ENCODE measurements at places on chromosomes 6 and 20. TPM values are rescaled to one million over a fixed set of nuclear protein-coding genes. Genes with fewer than 3 reads are reported as not detected.

Gene BFSP1
- 3.6 TPM for total RNA-seq

Gene IL17A
- not detected for total RNA-seq

Gene PXT1
- not detected for total RNA-seq

Gene MEI4
- total RNA-seq, result not detected

Gene PFDN6
- 29.2 TPM for total RNA-seq

Gene CD93
- total RNA-seq, result 0.69 TPM

Gene RIN2
- total RNA-seq, result 48.9 TPM

Gene ZSCAN16
- total RNA-seq, result 1.4 TPM

Gene LINC00237
- not detected for total RNA-seq

Gene CLPSL1
- not detected for total RNA-seq

Gene ZSCAN23
- total RNA-seq, result 7.4 TPM

Gene ZNF337
- 17.8 TPM for total RNA-seq

Gene CST4
- total RNA-seq, result not detected

Gene ZKSCAN4
- 3.8 TPM for total RNA-seq

Gene DEFB132
- not detected for total RNA-seq

Gene CTAGE9
- not detected for total RNA-seq

Gene LY6G5B
- 2.9 TPM for total RNA-seq

Gene FKBP1C
- total RNA-seq, result 0.46 TPM

Gene PTK6
- 0.18 TPM for total RNA-seq

Gene PHIP
- 16.3 TPM for total RNA-seq

Gene PTGIS
- 5.6 TPM for total RNA-seq

Gene GGT7
- total RNA-seq, result 29.0 TPM

Gene NRSN1
- total RNA-seq, result not detected

Gene KCNK16
- not detected for total RNA-seq

Gene CYP24A1
- not detected for total RNA-seq

Gene SUMO4
- 2.1 TPM for total RNA-seq

Gene WFDC2
- total RNA-seq, result not detected

Gene RNF146
- 44.1 TPM for total RNA-seq

Gene PDCD2
- 48.3 TPM for total RNA-seq

Gene SCAF8
- total RNA-seq, result 22.9 TPM

Gene ULBP2
- 13.7 TPM for total RNA-seq
